Bronchial epithelial cell (primary cell): ENCODE measurements at places on chromosomes 1 and 21. TPM values are rescaled to one million over a fixed set of nuclear protein-coding genes. Genes with fewer than 3 reads are reported as not detected.

RGS8 gene
- under 0.01 TPM in 1 of 2 replicates, not detected in the other for total RNA-seq

LHX8 gene
- total RNA-seq, result not detected in 2 replicates

FAM72C gene
- not detected in 2 replicates for total RNA-seq

SLC44A5 gene
- under 0.01 and 0.38 TPM in 2 replicates for total RNA-seq

SPRR3 gene
- 136 and 342 TPM in 2 replicates for total RNA-seq

PLPPR4 gene
- not detected in 2 replicates for total RNA-seq

TENT5C gene
- 0.53 and 1.2 TPM in 2 replicates for total RNA-seq

SH2D5 gene
- 32.6 and 55.3 TPM in 2 replicates for total RNA-seq

CSDE1 gene
- total RNA-seq, result 875 and 1,184 TPM in 2 replicates

SLFNL1 gene
- under 0.01 and 0.26 TPM in 2 replicates for total RNA-seq

GIPC2 gene
- total RNA-seq, result 0.38 and 1.1 TPM in 2 replicates

CNTN2 gene
- under 0.01 TPM in 1 of 2 replicates, not detected in the other for total RNA-seq

CLEC20A gene
- total RNA-seq, result not detected in 2 replicates

PGBD5 gene
- total RNA-seq, result under 0.01 and 0.38 TPM in 2 replicates

ALX3 gene
- not detected in 2 replicates for total RNA-seq

TMPRSS15 gene
- total RNA-seq, result not detected in 2 replicates

CR1 gene
- total RNA-seq, result not detected in 2 replicates

B3GALT6 gene
- 19.1 and 24.5 TPM in 2 replicates for total RNA-seq

CDC7 gene
- total RNA-seq, result 0.64 and 2.1 TPM in 2 replicates
